ENCODE measurements at places on chromosomes 12 and 14. TPM values are rescaled to one million over a fixed set of nuclear protein-coding genes. Genes with fewer than 3 reads are reported as not detected.

The TAS2R42 gene
- not detected for total RNA-seq

DNA sequence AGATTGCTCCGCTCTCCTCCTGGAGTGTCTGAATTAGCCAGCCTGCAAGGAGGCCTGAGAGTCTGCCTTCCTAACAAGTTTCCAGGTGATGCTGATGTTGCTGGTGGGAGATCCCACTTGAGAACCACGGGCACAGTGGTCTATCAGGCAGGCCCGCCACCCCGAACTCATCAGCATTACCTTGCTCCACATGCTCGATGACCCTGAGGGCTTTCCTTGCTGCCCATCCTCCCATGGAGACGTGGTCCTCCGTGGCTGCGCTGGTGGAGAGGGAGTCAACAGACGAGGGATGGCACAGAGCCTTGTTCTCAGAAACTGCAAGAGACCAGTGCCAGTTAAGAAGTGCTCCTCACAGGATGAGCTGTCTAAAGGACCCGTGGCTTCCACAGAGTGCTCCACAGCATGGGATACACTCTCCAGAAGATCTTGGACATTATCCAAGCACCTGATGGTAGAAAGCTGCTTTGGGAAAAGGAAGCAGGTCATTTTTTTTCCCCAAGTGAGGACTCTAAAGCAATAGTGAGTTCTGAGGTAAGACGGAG lies 18.3 kb downstream of the HAL start:
- DNase-seq: no peak

DNA sequence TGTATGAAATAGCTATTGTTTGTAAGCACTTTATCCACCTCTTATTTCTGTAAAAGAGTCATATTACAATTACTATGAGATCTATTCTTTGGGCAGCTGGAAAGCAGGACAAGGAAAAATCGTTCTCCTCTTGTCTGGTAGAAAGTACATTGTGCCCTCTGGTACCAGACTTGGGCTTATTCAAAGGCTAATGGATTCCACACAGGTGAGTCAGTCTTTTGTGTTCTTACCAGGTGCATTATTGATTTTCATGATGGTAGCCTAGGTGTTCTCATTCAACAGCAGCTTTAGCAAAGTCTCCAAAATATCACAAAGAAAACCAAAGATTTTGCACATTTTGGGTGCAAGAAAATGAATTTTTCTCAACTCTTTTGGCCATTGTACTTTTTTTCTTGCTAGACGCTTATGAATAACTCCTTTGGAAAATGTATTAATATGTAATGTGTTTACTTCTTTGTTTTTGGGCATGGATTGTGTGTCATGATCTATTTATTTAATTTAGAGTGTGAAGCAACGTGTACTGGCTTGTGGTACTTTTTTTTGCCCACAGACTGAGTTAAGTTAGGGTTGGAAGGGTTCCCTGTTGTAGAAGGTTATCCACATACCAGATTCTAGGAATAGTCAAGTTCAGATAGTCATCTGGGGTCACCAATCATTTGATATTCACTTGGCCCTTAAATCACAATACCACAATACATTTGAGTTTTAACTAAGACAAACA lies 26.2 kb downstream of the MNAT1 start:
- no peak for DNase-seq

- DNase-seq: no peak
These were observed 335.0 kb downstream of the BCL11B start for GRCh38 chr14:98937021-98937420.

GRCh38 chr14:24171422-24172260 lies at the start of gene REC8:
REC8 (plus strand) TSS chr14:24172080; CDS start chr14:24172553, 473 bp downstream.
- DNase-seq: no peak

DNA sequence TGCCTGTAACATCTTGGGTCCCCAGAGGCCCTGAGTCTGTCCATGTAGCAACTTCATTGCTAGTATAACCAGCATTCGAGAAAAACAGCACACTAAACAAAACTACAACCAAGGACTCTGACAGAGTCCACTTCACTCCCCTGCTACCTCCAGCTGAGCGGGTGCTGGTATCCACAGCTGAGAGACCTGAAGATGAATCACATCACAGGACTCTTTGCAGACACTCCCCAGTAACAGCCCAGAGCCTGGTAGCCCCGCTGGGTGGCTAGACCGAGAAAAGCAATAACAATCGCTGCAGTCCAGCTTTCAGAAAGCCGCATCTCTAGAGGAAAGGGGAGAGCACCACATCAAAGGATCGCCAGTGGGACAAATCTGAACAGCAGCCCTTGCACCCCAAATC lies 9.0 kb upstream of the IQSEC3 start:
- DNase-seq: no peak

DNA sequence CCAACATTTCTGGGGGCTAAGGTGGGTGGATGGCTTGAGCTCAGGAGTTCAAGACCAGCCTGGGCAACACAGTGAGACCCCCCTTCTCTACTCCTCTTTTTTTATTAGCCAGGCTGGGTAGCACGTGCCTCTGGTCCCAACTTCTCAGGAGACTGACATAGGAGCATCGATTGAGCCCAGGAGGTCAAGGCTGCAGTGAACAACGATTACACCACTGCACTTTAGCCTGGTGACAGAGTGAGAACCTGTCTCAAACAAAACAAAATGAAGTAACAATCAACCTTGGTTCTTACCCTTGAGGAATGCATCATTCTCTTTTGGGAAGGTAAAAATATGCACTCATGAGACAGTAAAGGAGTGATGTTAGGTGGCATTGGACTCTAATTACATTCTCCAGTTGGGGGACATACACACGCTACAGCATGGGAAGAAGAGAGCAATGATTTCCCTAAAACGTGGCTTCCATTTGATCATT lies 3.9 kb upstream of the NIN start:
- no peak for DNase-seq

GRCh38 chr14:61037215-61037614 lies 56.2 kb downstream of the SLC38A6 start:
- DNase-seq: no peak

GRCh38 chr14:50820786-50821509 lies 10.0 kb downstream of the NIN start:
- DNase-seq: no peak

GRCh38 chr14:91004987-91005386 lies 55.5 kb downstream of the RPS6KA5 start:
- no peak for DNase-seq

DNA sequence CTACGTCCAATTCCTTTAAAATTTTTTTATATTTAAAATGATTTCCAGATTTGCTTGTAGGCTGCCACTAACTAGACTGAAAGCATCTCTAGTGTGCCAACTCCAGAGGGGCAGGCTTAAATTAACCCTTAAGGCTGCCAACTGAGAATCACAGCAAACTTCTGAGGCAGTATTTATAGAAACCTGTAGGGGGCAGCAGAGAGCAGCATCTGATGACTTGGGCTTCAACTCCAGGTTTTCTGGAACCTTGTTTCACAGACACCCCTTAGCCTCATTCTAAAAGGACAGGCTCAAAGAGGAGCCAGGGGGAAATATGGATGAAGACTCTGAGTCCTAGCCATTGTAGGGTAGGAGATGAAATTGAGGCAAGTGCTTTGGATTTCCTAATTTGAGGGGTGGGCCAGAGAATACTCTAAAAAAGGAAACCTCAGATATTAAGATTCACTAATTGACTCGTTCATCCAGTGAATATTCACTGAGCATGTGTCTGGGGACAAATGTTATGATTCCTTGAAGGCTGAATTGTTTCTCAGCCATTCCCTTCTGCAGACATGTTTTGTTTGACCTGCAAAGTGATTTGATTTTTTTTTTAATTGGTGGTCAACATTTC lies 63.3 kb upstream of the HSPB8 start:
- DNase-seq: peak; percentile 44

DNA sequence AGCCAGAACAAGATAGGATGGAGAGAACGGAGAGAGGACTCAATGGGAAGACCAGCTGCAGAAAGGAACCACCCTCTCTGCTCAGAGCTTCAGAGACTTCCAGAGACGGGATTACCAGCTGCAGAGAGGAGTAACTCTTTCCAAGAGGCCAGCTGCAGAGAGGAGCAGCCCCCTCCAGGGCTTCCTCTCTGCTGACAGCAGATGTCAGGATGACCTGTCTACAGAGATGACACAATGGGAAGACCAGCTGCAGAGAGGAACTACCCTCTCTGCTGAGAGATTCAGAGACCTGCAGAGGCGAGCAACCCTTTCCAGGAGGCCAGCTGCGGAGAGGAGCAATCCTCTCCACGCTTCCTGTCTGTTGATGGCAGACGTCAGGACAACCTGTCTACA lies 61.8 kb downstream of the KLRG1 start:
- no peak for DNase-seq

- DNase-seq: no peak
These were observed 90.1 kb downstream of the SLC6A15 start for GRCh38 chr12:84822525-84822924.
